ENCODE measurements at places on chromosomes 11 and 22. TPM values are rescaled to one million over a fixed set of nuclear protein-coding genes. Genes with fewer than 3 reads are reported as not detected.

The ST3GAL4 gene
- total RNA-seq = 35.2 TPM

The UBQLNL gene
- total RNA-seq = 0.85 TPM

The PANX3 gene
- not detected for total RNA-seq

The RSF1 gene
- 81.1 TPM for total RNA-seq

The INPPL1 gene
- 40.2 TPM for total RNA-seq

The FAM76B gene
- 66.7 TPM for total RNA-seq

The LRRC10B gene
- total RNA-seq = not detected

The DGAT2 gene
- 9.5 TPM for total RNA-seq

The FAT3 gene
- 56.7 TPM for total RNA-seq

The LTBP3 gene
- 58.5 TPM for total RNA-seq

The EXPH5 gene
- 5.1 TPM for total RNA-seq

The FOLR2 gene
- total RNA-seq = 19.6 TPM

The GAB4 gene
- total RNA-seq = not detected

The ST14 gene
- total RNA-seq = 9.5 TPM

The SLC22A25 gene
- not detected for total RNA-seq

The LRRC32 gene
- total RNA-seq = 16.3 TPM

The GLYAT gene
- total RNA-seq = not detected

The RCOR2 gene
- total RNA-seq = 1.9 TPM

Data from urinary bladder (tissue), 4 donors.